ENCODE measurements at places on chromosomes 7 and 10. TPM values are rescaled to one million over a fixed set of nuclear protein-coding genes. Genes with fewer than 3 reads are reported as not detected.

- no peaks in the 10 kb centered on the region for H3K36me3 ChIP-seq
- H3K4me3 ChIP-seq = no peak overlapping the region
- no peak for DNase-seq
Observed at GRCh38 chr7:40330408-40330807, 195.6 kb downstream of the SUGCT start.

DNA sequence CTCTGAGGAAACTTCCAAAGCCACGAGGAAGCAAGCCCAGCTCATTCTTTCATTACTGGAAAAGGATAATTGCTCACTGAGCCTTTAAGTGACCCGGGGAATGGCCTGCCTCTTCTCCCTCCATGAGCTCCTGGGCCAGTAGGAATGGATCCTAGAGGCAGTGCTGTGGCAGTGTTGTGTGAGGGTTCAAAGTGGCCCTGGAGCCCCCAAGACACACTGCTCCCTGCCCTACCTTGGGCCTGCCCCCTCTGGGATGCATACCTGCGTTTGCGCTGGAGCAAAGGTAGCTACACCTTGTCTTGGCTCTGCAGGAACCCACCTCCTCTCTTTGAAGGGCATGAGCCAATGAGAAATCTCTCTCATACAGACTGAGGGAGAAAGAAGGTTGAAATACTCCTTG, 115.8 kb upstream of the ANLN start:
- no peak overlapping the region for H3K4me3 ChIP-seq
- no peaks in the 10 kb centered on the region for H3K4me1 ChIP-seq
- no peaks in the 10 kb centered on the region for H3K27me3 ChIP-seq
- no peaks in the 10 kb centered on the region for H3K36me3 ChIP-seq
- DNase-seq = no peak

DNA sequence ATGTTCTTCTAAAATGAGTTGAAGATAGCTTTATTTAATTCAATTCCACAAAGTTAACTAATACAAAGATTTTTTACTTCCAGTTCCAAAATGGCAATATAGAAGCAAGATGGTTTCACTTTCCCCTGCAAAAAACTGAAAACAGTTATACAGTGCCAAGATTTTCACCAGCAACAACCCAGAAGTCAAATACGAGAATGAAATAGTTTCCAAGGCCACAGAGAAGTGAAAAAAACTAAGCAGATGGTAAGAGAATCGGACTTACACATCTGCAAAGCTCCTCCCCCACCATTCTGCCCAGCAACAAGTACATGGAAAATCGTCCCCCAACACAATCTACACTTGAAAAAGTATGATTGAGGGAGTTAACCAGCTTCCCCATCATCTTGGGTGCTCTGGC, 30.3 kb upstream of the KEL start:
- no peaks in the 10 kb centered on the region for H3K27me3 ChIP-seq
- no peaks in the 10 kb centered on the region for H3K4me1 ChIP-seq
- H3K36me3 ChIP-seq = no peaks in the 10 kb centered on the region
- H3K4me3 ChIP-seq = no peak overlapping the region
- no peak for DNase-seq

- H3K36me3 ChIP-seq = no peaks in the 10 kb centered on the region
- H3K4me1 ChIP-seq = no peaks in the 10 kb centered on the region
- H3K4me3 ChIP-seq = no peak overlapping the region
- DNase-seq = no peak
- H3K27me3 ChIP-seq = no peaks in the 10 kb centered on the region
- no peak overlapping the region for H3K27ac ChIP-seq
Observed at GRCh38 chr7:111094419-111094818, 3.5 kb downstream of the LRRN3 start.

DNA sequence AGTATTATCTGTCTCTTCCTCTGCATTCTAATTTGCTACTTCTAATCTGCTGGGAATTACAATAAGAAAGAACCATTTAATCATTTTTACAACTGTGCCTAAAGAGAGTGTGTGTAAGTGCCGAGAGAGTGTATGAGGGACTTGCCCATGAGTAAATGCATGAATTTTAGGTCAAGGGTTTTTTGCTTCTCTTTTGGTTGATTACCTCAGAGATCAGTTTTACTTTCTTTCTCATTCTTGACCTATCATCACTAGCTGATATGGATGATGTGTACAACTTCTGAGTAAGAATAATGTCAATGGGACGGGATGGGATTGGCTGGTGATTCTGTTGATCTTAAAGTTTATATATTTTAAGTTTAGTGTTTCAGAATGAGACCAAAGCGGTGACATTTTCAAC, 47.8 kb downstream of the IKZF1 start:
- DNase-seq = no peak
- H3K27me3 ChIP-seq = no peaks in the 10 kb centered on the region
- no peak overlapping the region for H3K27ac ChIP-seq
- H3K36me3 ChIP-seq = no peaks in the 10 kb centered on the region
- H3K4me1 ChIP-seq = no peaks in the 10 kb centered on the region

- H3K4me3 ChIP-seq = no peak overlapping the region
- no peaks in the 10 kb centered on the region for H3K36me3 ChIP-seq
- H3K27me3 ChIP-seq = no peaks in the 10 kb centered on the region
- DNase-seq = no peak
Observed at GRCh38 chr10:84695902-84696301, 367.5 kb downstream of the CCSER2 start.

DNA sequence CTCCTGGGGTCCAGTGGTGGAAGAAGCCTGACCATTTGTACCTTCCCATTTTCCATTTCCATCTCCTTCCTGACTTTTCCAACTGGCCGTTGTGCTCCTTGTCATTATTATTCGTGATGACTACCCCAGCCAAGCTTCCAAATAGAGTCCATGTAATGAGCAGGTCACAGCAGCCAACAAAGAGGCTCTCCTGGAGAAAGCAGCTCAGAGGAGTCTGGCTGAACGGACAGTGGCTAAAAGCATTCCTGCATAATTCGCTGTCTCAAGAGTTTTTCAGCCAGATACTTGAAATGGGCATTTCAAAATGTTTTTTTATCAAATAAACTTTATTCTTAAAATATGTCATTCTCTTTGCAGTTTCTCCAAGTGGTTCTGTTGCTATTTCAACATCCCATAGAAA, 458.6 kb downstream of the INHBA start:
- no peaks in the 10 kb centered on the region for H3K36me3 ChIP-seq
- no peak overlapping the region for H3K4me3 ChIP-seq
- H3K27me3 ChIP-seq = no peaks in the 10 kb centered on the region
- DNase-seq = no peak
- no peak overlapping the region for H3K27ac ChIP-seq
- H3K4me1 ChIP-seq = no peaks in the 10 kb centered on the region

GRCh38 chr10:62249957-62250356, 18.7 kb downstream of the RTKN2 start:
- no peaks in the 10 kb centered on the region for H3K36me3 ChIP-seq
- H3K27ac ChIP-seq = no peak overlapping the region
- no peaks in the 10 kb centered on the region for H3K27me3 ChIP-seq
- no peaks in the 10 kb centered on the region for H3K4me1 ChIP-seq
- H3K4me3 ChIP-seq = no peak overlapping the region

GRCh38 chr7:131231381-131232220, 96.1 kb upstream of the MKLN1 start:
- no peak overlapping the region for H3K4me3 ChIP-seq
- H3K27me3 ChIP-seq = no peaks in the 10 kb centered on the region
- H3K27ac ChIP-seq = no peak overlapping the region
- no peaks in the 10 kb centered on the region for H3K36me3 ChIP-seq
- no peaks in the 10 kb centered on the region for H3K4me1 ChIP-seq

- peaks cover 3% of the 10 kb centered on the region for H3K4me1 ChIP-seq
- H3K4me3 ChIP-seq = no peak overlapping the region
- H3K36me3 ChIP-seq = no peaks in the 10 kb centered on the region
- H3K27me3 ChIP-seq = no peaks in the 10 kb centered on the region
- no peak overlapping the region for H3K27ac ChIP-seq
Observed at GRCh38 chr10:13839430-13839990, 252.7 kb downstream of the PRPF18 start.

- DNase-seq = no peak
- H3K4me3 ChIP-seq = no peak overlapping the region
- H3K36me3 ChIP-seq = no peaks in the 10 kb centered on the region
- H3K27ac ChIP-seq = no peak overlapping the region
- H3K4me1 ChIP-seq = peaks cover 3% of the 10 kb centered on the region
Observed at GRCh38 chr10:103784723-103785418, 70.5 kb downstream of the SH3PXD2A start.

GRCh38 chr7:27073076-27073475, 22.7 kb downstream of the HOXA1 start:
- no peak for DNase-seq
- H3K27ac ChIP-seq = no peak overlapping the region
- H3K4me3 ChIP-seq = no peak overlapping the region

- no peaks in the 10 kb centered on the region for H3K27me3 ChIP-seq
- H3K27ac ChIP-seq = no peak overlapping the region
- peaks cover 2% of the 10 kb centered on the region for H3K36me3 ChIP-seq
- no peak for DNase-seq
Observed at GRCh38 chr10:14527915-14528314, 197.2 kb upstream of the FRMD4A start.

- H3K36me3 ChIP-seq = no peaks in the 10 kb centered on the region
- DNase-seq = no peak
- no peaks in the 10 kb centered on the region for H3K27me3 ChIP-seq
- no peak overlapping the region for H3K4me3 ChIP-seq
- no peaks in the 10 kb centered on the region for H3K4me1 ChIP-seq
Observed at GRCh38 chr10:23013581-23014335, 81.6 kb upstream of the MSRB2 start.

DNA sequence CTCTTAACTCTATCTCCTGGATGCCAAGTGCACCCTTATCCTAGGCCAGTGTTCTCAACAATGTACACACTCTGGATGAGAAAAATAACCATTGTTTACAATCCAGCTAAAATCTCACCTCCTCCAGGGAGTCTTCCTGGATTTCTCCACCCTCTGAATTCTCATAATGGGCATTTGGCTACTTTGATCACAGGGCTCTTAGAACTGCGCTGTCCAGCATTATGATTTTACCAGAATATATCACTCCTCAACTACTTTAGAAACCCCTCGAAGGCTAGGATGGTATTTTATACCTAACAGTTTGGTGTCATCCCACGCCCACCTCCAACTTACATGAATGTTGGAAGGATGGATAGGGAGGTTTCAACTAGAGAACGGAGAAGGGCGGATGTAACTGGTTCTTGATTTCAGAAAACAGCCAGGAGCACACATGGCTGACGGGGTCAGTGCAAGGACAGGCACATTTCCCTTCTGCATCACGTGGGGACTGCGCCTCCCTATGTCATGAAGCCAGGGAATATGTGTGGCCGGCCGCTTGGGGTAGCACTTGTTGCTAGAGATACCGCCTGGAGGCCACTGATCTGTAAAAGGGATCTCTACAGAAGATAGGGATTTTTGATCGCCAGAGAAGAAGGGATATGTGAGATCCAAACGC, 1.2 kb upstream of the ATP6V0E2 start:
- H3K27me3 ChIP-seq = no peaks in the 10 kb centered on the region
- peak overlapping the region; percentile 90 for H3K27ac ChIP-seq
- H3K4me1 ChIP-seq = peaks cover 4% of the 10 kb centered on the region
- H3K4me3 ChIP-seq = peak overlapping the region; percentile 59
- peak; percentile 80 for DNase-seq
- no peaks in the 10 kb centered on the region for H3K36me3 ChIP-seq

GRCh38 chr10:34795334-34795733, 19.8 kb downstream of the PARD3 start:
- DNase-seq = no peak
- H3K27ac ChIP-seq = no peak overlapping the region
- H3K4me1 ChIP-seq = peaks cover 6% of the 10 kb centered on the region
- no peaks in the 10 kb centered on the region for H3K36me3 ChIP-seq
- H3K27me3 ChIP-seq = no peaks in the 10 kb centered on the region

- no peak for DNase-seq
- H3K27ac ChIP-seq = no peak overlapping the region
- no peaks in the 10 kb centered on the region for H3K27me3 ChIP-seq
- H3K4me1 ChIP-seq = no peaks in the 10 kb centered on the region
- no peaks in the 10 kb centered on the region for H3K36me3 ChIP-seq
- H3K4me3 ChIP-seq = no peak overlapping the region
Observed at GRCh38 chr7:122482212-122482611, 177.7 kb upstream of the FEZF1 start.

- H3K36me3 ChIP-seq = no peaks in the 10 kb centered on the region
- no peak for DNase-seq
- no peaks in the 10 kb centered on the region for H3K27me3 ChIP-seq
- no peak overlapping the region for H3K4me3 ChIP-seq
- H3K4me1 ChIP-seq = no peaks in the 10 kb centered on the region
Observed at GRCh38 chr7:87574630-87575029, 26.1 kb downstream of the ABCB1 start.

GRCh38 chr7:81594767-81595166, 175.1 kb downstream of the HGF start:
- no peaks in the 10 kb centered on the region for H3K4me1 ChIP-seq
- no peak overlapping the region for H3K4me3 ChIP-seq
- no peaks in the 10 kb centered on the region for H3K36me3 ChIP-seq

DNA sequence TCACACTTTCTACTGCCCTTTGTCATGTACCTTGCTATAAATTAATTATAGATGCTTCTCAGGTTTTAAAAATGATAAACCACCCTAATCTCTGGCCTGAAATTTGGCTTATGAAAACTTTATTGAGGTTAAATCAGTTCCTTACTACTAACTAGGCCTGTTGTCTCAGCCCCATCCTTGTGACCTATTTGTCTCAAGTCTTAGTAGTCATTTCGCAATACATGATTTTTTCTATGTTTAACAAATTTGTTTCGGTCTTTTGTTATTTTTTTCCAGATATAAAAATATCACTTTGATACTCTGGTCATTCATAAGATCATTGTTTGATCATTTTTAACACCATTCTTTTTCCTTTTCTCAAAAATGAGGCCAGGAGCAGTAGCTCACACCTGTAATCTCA, 411.6 kb downstream of the GFRA1 start:
- H3K4me1 ChIP-seq = no peaks in the 10 kb centered on the region
- no peak for DNase-seq
- no peaks in the 10 kb centered on the region for H3K36me3 ChIP-seq
- H3K4me3 ChIP-seq = no peak overlapping the region
- H3K27ac ChIP-seq = no peak overlapping the region

Gene TBRG4
- total RNA-seq = 50.3 TPM

Gene TUBB8
- not detected for total RNA-seq

Gene PIP
- not detected for total RNA-seq

Gene CTNNA3
- 6.9 TPM for total RNA-seq

Gene AGAP5
- total RNA-seq = 2.6 TPM

Gene STEAP1
- 0.77 TPM for total RNA-seq

Gene PMS2
- 12.7 TPM for total RNA-seq

Gene PAPOLB
- 1.6 TPM for total RNA-seq

Gene NEUROD6
- not detected for total RNA-seq

Gene ACSM6
- total RNA-seq = not detected

Gene MKX
- 5.1 TPM for total RNA-seq

Data from uterus (tissue), 4 donors.